NCI-H774 (cell line): ENCODE measurements at places on chromosomes 2 and 18.

DNA sequence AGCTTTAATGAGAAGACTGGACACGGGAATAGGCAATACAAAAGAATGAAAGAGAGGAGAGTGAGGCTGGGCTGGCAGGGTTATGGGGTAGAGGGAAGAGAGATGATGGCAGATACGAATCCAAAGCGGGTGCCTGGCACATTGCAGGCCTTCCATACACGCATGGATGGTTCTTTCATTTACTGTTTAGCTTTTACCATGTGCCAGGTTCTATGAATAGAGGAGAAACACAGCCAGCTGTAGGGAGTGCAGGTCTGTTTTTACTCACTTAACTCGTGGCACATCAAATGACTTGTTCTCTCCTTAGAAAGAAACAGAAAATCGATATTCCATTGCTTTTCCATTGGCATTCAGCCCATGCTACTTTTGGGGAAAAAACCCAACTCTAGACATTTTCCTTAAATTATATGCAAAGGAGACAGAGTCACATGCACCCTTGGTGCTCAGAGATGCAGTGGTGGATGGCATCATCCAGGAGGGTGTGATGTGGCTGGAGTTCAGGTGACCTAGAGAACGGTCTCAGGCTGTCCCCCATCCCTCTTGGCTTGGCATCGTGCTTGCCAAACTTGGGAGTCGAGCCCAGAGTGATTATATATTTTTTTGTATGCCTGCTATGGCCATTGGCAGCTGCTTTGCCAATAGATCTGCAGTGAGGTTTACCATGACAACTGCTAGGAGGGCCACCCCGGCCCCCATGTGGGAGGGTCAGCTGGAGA, 6.2 kb downstream of the LTBP1 start:
- DNase-seq = no peak

GRCh38 chr2:215906458-215906857, 106.9 kb downstream of the MREG start:
- DNase-seq = no peak

DNA sequence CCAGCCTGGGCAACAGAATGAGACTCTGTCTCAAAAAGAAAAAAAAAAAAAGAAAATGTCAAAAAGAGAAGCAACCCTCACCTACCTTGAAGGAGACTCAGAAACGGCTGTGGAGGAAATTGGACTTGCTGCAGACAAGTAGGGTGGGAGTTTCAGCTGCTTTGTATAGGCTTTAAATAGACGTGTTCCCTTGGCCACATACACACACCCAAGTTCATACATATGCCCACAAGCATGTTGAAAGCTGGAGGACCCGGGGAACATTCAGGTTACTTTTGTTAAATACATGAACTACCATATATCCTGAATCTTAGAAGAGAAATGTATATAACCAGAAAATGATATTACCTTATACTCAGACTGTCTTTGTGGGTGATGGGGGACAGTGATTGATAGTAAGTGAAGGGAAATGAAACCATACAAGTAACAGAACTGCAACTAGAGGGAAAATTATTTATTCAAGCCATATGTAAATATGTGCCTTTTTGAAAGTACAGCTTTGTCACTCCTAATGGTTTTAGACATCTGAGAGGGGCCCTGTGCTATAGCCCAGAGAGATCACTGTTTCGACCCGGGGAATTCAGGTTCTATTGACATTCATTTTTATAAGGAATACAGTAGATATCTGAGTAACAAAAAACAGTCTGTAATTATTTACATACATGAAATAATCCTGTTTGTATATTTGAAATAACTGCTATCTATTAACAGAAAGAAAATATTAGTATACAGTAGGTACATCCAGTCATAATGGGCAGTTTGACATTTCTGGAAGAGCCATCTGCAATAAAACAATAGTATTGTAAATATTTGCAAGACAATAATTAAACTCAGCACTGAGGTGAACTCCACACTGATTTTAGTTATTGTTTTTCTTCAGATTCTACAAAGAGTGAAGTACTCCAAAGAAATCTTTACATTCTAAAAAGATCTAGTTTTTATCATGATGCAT, 48.0 kb upstream of the TGIF1 start:
- no peak for DNase-seq

DNA sequence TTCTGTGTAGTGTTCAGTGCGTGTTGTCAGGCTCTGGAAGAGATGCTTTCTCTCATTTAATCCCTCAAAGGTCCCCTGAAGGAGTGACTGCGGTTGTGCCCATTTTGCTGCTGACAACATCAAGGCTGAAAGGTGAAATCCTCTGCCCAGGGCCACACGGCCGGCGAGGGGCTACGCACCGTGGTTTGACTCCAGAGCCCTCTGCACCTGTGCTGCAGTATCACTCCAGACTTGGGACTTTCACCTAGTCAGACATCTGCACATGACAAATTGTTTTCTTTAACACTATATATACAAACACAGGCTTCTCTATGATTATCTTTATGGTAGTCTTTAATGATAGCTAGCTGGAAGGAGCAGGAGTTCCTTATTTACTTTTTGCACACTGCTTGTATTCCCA, 90.2 kb downstream of the ARMC9 start:
- DNase-seq = no peak

- DNase-seq = no peak
These were observed 131.3 kb downstream of the MAP4K4 start for GRCh38 chr2:101828673-101829334.

GRCh38 chr18:79883461-79884293, 67.8 kb downstream of the SLC66A2 start:
- no peak for DNase-seq

DNA sequence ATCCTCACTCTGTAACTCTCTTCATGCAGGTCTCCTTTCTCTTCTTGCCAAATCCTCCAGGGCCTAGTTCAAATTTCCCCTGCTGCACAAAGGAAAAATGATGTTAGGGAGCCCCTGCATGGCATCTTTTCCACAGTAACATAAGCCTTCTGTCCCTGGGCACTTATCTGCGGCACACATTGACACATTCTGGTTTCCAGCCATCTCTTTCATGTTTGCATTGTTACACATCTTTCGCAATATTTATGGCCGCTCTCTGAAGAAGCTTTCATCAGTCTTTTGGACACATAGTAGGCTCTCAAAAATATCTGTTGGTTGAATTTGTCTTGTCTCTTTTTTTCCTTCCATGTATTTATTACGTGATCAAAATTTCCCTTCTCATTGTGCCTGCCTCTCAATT, 1806.1 kb upstream of the PIK3C3 start:
- no peak for DNase-seq

DNA sequence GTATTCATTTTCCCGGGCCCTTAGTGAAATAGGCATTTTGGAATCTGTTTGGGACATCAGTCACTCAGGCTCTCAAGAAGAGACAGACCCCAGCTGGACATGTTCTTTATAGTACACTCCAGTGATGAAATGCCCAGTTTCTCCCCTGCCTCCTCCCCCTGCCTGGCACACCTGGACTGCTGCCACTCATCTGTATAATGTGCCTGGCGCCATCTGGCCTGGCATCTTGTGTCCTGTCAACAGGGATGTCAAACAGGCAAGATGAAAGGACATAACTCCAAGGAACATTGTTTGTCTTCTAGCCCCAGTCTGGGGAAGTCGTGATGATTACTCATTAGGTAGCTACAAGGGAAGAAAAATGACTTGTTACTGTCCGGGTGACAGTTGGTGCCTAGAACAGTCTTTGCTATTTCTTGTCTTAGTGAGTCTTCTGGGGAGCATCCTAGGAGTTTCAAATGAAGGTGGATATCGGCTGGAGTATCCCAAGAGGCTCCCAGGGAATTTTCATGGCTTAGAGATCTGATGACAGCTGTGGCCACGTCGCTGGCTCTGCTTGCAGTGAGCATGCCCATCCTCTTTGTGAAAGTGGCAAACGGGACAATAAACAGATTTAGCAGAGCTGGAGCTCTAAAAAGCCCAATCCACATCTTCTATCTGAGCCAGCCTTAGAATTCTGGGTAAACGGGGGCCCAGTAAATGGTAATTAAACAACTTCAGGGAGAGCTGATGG, 153.6 kb downstream of the ALK start:
- DNase-seq = no peak

GRCh38 chr2:127419448-127420038, 1.3 kb downstream of the PROC start:
- DNase-seq = no peak

DNA sequence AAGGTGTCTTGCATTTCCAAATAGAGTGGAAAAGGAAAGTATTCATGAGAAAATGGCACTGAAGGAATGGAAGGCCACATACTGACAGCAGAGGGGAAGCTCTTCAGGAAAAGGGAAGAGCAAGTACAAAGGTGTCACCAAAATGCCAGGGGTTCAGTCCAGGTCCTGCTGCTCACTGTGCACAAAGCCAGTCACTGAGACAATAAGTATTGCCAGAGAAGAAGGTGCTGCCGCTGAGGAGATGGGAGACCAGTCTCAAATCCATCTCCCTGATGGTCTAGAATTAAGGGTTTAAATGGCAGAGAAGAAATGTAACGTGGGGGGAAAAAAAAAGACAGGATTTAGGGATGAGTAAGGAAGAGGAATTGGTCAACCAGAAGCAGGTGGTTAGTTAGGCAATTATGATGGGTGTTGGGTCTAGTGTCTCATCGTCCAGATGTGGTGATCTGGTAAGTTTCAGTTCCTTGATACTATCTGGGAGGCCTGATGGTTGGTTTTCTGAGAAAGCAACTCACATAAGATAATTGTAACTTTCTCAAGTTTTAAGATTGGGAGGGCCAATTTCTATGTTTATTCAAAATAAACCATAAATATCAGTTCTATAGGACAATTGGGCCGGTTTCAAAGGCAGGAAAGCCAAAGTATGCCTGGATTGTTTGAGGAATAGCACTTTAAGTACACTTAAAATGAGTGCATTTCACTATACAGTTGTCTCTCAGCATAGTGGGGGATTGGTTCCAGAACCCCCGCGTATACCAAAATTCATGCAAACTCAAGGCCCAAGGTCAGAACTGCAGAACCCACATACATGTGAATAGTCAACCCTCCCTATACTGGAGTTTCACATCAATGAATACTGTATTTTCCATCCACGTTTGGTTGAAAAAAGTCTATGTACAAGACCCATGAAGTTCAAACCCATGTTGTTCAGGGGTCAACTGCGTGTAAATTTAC, 109.1 kb upstream of the DNAJC10 start:
- DNase-seq = no peak

GRCh38 chr2:80303909-80304837, at the start of gene LRRTM1:
TSS of gene LRRTM1 (minus strand) at chr2:80304752. CDS start at chr2:80303819, 933 bp downstream.
- DNase-seq = no peak

- no peak for DNase-seq
These were observed 448.7 kb upstream of the TCF4 start for GRCh38 chr18:56036741-56037140.

DNA sequence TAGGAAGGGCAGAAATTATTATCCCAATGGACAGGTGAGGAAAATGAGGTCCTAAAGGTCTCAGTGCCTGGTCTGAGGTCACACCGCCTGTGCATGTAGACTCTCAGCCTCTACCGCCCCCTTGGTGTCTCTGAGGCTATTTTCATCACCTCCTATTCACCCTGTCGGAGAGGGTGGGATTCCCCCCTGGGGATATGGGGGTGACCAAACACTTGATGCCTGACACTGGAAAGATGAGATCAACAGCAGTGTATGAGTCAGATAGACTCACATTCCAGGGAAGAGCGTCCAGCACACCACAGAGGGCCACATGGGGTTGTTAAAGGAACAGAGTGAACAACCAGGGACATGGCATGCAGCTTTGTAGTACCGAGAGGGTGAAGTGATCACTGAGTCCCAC, 199.7 kb downstream of the SMAD2 start:
- no peak for DNase-seq
